ENCODE measurements at places on chromosomes 5 and 9. TPM values are rescaled to one million over a fixed set of nuclear protein-coding genes. Genes with fewer than 3 reads are reported as not detected.

The MAT2B gene
- total RNA-seq = 73.0 TPM

GRCh38 chr5:65076251-65076869 is 307.6 kb downstream of the CWC27 start:
- DNase-seq = peak; percentile 61

- DNase-seq = no peak
Observed at GRCh38 chr9:26171691-26172090, 493.4 kb upstream of the TUSC1 start.

DNA sequence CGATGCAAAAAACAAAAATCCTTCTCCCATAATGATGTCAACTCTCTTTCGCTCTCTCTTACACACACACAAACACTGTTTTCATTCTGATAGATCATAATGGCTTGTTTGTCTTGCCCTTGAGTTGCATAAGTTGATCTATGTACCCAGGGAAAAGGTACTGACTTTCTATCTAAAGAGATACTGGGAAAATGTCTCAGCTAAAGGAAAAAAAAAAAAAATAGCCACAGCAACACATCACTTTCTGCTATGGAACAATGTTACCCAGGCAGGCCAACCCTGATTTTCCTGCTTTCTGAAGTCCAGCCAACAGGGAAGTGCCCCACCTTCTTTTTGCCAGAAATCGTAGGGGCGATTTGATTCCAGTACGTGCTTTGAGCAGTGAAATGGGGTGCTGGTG is 212.6 kb upstream of the ACTBL2 start:
- no peak for DNase-seq

GRCh38 chr5:110973510-110973909 is 98.0 kb upstream of the TSLP start:
- no peak for DNase-seq

DNA sequence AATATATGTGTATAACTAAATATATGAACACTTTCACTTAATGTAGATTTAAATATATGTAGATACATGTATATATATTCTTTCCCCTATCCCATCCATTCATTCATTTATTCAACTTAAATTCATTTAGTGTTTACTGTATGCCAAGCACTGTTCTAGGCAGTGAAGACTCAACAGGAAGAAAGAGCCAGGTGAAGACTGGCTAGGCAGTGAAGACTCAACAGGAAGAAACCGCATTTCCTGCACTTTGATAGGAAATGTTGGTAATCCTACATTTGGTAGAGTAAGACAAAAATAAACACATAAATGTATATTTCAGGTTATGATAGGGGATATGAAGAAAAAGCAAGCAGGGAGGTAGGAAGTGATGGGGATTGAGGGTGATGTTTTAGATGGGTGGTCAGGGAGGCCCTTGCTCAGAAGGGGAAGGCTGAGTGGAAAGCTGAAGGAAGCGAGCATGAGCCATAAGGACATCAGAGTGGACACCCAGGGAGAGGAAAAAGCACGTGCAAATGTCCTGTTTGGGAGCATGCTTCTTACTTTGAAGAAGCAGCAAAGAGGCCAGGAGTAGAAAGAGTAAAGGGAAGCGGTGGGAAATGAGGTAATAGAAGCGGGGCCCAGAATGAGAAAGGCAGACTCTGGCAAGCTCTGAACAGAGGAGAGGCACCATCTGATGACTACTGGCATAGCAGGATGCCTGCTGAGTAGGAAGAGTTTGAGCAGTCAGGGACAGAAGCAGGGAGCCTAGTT is 227.8 kb upstream of the MAP3K1 start:
- no peak for DNase-seq

The PNPLA7 gene
- 0.17 TPM for total RNA-seq

DNA sequence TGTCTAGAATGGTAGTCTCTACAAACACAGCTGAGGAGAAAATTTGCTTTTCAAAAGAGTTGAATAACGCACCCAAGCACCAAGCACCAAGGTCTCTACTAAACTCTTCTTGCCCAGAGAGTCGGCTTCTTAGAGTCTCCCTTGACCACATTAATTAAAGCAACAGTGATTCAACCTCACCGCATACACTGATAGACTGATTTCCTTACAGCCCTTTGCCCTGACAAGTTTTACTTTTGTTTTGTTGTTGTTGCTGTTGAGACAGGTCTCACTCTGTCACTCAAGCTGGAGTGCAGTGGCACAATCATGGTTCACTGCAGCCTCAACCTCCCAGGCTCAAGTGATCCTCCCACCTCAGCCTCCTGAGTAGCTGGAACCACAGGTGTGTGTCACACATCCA is 1035.7 kb upstream of the DMAC1 start:
- no peak for DNase-seq

DNA sequence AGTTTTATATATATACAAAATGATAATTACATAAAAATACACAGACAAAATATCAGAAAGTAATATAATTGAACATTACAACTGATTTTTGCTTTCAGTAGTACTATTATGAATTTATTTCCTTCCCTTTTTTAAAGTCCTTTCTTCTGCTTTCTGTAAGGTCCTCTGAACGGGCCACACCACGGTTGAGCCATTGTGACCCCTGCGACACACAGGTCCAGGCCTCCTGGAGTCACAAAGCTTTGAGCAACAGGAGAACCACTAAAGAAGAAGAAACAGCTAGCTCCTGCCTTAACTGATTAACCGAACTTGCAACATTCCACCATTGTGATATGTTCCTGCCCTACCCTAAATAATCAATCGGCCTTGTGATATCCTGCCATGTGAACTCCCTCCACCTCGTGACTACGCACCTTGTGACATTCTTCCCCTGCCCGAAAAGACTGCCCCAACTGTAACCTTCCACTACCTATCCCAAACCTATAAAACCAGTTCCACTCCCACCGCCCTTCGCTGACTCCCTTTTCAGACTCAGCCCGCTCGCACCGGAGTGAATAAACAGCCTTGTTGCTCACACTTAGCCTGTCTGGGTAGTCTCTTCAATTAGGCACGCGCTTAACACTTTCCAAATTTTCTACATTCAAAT is 375.0 kb upstream of the RFX3 start:
- no peak for DNase-seq

DNA sequence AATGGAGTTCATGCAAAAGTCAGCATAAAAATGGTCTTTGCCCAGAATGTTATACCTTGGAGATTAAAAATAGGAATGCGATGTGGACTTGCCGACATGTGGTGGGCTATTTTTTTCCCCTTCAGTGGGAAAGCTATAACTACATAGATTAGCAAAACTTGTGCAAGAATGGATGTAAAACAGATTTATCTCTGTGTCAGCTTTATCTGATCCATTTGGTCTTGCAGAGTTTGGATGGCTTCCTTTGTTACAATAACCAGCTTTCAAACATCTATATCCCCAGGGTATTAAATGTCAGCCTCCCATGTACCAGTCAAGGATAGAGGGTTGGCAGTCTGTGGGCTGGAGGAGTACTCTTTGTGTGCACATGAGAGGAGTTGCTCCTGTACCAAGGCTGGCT is 284.9 kb downstream of the TMEM38B start:
- DNase-seq = no peak

GRCh38 chr5:170315154-170315553 is 17.6 kb upstream of the LCP2 start:
- DNase-seq = no peak

DNA sequence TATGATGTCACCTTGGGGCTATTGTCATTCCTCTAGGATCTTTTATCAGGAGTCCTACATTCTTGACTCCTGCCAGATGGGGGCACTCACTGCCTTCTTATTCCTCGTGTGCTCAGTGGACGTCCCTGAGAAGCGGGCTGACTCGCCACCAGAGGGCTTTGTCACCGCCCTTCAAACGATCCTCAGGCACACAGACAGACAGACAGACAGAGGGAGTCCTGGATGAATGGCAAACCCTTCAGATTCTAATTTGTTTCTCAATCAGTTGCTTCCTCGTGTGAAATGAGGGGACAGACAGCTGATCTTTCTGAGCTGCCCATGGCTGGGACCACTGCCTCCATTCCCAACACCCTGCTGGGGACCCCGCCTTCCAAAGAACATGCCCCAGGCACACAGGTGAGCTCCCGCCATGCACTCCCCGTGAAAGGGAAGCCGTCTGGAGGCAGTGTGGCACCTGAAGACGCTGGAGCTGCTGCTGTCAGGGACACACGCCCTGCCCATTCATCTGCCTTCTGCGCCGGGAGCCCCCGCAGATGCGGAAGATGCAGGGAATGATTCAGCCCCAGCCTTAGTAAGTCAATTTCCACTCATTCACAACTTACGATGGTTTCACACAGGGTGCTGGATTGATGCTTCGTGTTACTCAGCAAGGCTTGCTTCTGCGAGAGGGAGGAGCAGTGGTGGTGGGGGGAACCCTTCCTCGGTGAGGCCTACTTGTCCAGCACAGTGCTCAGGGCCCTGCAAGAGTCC is 24.9 kb upstream of the SH3PXD2B start:
- peak; percentile 87 for DNase-seq

GRCh38 chr5:139734539-139734916 is 61.1 kb upstream of the PSD2 start:
- DNase-seq = no peak

GRCh38 chr5:179920175-179920574 is 12.5 kb upstream of the TBC1D9B start:
- no peak for DNase-seq

The MEIKIN gene
- not detected for total RNA-seq

GRCh38 chr9:38154501-38155421 is 85.7 kb upstream of the SHB start:
- no peak for DNase-seq

The ZFP2 gene
- total RNA-seq = 0.92 TPM

The RAB3C gene
- total RNA-seq = not detected

GRCh38 chr9:20187318-20187717 is 398.5 kb upstream of the SLC24A2 start:
- no peak for DNase-seq

The WNK2 gene
- not detected for total RNA-seq

DNA sequence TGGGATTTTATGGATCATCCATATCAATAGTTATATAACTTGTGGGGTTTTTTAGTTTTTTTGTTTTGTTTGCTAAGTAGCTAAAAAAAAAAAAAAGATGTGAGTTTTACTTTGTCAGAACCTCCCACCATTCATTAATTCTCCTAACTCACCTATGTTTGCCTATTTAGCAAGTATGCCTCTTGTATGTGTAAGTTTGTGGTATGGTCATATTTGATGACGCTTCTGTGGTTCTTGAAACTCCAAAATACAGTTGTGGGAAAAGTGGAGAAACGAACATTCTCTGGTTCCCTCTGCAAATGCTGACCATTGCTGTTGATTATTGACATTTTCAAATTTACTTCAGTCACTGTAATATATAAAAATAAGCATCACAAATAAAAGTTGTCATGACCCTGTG is 75.7 kb downstream of the PBX3 start:
- DNase-seq = no peak

DNA sequence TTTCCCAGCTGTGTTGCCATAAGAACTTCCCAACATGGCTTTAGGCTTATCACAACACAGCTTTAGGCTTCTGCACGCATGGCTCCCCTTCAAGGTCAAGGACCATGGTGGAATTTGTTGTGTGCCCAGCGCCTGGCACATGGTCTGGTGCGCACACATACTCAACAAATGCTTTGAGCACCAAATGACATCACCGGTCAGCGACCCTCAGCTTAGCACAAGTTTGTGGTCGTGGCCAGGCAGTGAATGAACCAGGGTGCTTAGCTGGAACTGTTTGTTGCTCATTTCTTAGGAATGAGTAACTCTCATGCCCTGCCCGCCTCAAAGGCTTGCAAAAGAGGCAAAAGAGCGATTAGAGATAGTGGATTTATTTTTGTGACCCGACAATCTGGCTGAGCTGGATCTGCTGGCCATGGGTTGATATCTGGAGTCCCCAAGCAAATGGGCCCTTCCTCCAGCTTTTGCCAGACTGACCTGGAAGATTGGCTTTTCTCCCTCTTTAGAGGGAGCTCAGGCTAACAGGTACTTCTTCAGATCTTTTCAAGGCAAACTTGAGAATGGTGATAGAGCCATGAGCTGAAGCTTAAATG is 58.9 kb downstream of the DAP start:
- peak; percentile 94 for DNase-seq

DNA sequence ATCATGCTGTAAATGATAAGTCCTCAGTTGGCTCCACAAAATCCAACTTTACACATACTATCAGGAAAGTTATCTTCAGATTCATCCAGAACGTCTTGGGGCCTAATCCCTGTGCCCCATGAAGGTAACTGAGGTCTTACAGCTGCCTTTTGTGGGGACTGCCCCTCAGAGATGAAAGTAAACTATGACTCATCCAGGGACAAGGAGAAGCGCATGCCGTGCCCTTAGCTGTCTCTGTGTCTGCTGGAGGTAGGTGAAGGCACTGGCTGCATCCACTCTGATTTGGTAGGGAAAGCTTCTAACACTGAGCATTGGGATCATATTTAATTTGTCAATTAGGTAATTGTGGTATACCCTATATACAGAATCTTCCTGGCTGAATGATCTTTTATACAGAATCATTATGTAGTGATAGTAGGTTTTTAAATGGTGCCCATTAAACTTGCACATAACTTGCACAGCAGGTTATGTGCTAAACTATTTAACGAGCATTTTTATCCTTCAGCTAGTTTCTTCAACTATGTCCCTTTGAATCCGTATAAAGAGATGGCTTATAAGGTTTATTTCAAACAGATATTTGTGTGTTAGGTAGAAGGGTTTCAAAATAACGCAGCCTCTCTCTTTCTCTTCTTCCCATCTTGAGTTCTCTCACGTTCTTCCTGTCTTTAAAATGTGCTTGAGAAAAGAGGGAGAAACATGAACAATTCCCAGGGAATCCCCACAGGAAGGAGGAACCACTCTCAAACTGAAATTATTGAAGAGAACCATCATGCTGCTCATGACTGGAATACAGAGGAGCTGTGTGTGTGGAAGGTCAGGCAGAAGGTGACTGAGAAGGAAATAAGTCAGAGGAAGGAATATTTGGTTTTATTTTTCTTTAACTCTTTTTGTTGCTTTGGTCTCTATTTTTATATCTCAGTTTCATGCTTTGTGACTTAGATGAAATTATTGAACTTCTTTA is 250.9 kb downstream of the CD180 start:
- DNase-seq = no peak

DNA sequence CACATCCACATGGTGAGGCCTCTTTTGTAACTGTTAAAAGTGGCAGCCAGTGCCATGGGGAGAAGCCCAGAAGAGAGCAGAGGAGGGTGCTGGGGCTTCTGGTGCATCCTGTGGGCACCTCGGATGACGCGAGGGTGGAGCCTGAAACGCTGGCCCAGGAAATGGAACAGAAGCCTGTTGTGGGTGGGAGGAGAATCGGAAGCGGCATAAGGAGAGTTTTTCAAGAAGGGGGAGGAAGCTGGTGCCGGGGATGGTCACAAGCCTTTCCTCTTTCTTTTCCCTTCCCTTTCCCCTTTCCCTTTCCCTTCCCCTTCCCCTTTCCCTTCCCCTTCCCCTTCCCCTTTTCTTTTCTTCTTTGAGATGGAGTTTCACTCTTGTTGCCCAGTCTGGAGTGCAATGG is 12.9 kb downstream of the ANKRD33B start:
- DNase-seq = no peak

GRCh38 chr9:104941597-104941996 is 13.6 kb upstream of the ABCA1 start:
- DNase-seq = no peak

The PCDHB11 gene
- total RNA-seq = 0.77 TPM

GRCh38 chr5:140239939-140240700 is 62.8 kb downstream of the PFDN1 start:
- peak; percentile 39 for DNase-seq

- DNase-seq = peak; percentile 9
Observed at GRCh38 chr9:137492464-137493363, 33.6 kb upstream of the NSMF start.

All from LHCN-M2 (cell line).